ENCODE measurements at places on chromosomes 1 and 21. TPM values are rescaled to one million over a fixed set of nuclear protein-coding genes. Genes with fewer than 3 reads are reported as not detected.
A peak's percentile ranks its signal among the peaks of the same experiment; 100 is the strongest.

DNA sequence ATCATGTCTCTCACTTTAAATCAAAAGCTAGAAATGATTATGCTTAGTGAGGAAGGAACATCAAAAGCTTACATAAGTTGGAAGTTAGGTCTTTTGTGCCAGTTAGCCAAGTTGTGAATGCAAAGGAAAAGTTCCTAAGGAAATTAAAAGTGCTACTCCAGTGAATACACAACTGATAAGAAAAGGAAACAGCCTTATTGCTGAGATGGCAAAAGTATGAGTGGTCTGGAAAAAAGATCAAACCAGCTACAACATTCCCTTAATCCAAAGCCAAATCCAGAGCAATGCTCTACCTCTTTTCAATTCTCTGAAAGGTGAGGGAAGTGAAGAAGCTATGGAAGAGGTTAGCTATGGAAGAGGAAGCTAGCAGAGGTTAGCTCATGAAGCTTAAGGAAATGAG, 378.7 kb downstream of the KCNT2 start:
- no peaks in the 10 kb centered on the region for H3K27me3 ChIP-seq
- no peaks in the 10 kb centered on the region for H3K36me3 ChIP-seq
- no peak overlapping the region for H3K27ac ChIP-seq
- H3K4me3 ChIP-seq, result no peak overlapping the region
- DNase-seq, result no peak
- H3K4me1 ChIP-seq, result no peaks in the 10 kb centered on the region

DNA sequence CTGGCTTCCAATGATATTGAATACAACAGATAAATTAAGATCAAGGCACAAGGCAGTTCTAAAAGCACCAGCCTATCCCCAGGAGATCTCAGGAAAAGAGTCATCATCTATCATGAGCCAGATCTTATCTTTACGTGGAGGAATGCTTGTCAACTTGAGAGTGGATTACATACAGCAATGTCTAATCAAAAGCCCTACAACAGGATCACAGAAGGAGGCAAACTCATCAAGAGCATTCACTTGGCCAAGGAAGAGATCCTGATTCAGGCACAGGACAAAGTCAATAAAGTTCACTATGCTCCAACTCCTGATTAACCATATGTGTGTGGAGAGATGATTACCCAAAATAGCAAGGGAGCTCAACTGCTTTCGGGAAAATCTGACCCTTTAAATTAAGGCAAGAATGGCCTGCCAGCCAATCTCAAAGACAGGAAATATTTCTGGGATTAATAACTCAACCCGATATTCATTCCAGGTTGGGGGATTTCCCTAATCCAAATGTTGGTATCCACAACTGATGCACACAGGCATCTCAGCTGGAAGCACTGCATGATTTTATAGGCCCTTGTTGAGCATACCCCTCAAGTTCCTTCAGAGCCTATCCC, 33.7 kb downstream of the TBX15 start:
- peaks cover 34% of the 10 kb centered on the region for H3K4me1 ChIP-seq
- H3K36me3 ChIP-seq, result peaks cover 6% of the 10 kb centered on the region
- H3K27me3 ChIP-seq, result no peaks in the 10 kb centered on the region
- no peak overlapping the region for H3K27ac ChIP-seq
- DNase-seq, result no peak
- no peak overlapping the region for H3K4me3 ChIP-seq

DNA sequence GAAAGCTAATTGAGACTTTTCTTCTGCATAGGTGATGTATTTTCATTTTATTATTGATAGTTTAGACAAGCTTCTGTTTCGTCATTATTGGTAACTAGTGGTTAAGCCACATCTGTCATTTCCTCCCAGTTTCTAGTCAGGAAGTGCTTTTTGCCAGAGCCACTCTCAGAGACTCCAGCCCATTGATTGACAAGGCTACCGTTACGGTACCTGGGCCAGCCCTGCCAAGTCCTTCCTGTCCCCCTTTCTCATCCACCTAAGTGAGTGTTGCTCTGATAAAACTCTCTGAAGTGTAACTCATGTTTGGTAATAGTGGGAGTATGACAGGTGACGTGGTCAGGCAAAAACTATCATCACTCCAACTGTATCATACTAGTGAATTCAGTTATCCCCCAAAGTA, 29.6 kb upstream of the AGL start:
- H3K36me3 ChIP-seq, result no peaks in the 10 kb centered on the region
- H3K4me3 ChIP-seq, result no peak overlapping the region
- H3K4me1 ChIP-seq, result no peaks in the 10 kb centered on the region

GRCh38 chr1:228373681-228374571, 32.7 kb downstream of the TRIM11 start:
- peaks cover 1% of the 10 kb centered on the region for H3K27me3 ChIP-seq
- no peak overlapping the region for H3K4me3 ChIP-seq
- peak; percentile 79 for DNase-seq
- H3K4me1 ChIP-seq, result peaks cover 9% of the 10 kb centered on the region
- no peaks in the 10 kb centered on the region for H3K36me3 ChIP-seq

DVL1 gene
- 81.9 TPM for total RNA-seq

CYP4X1 gene
- total RNA-seq, result 0.59 TPM

GLMP gene
- 137 TPM for total RNA-seq

SPRR2F gene
- total RNA-seq, result not detected

Data from osteoblast (primary cell).